Mammary epithelial cell (primary cell): ENCODE measurements at places on chromosomes 2 and 18. TPM values are rescaled to one million over a fixed set of nuclear protein-coding genes. Genes with fewer than 3 reads are reported as not detected.

DNA sequence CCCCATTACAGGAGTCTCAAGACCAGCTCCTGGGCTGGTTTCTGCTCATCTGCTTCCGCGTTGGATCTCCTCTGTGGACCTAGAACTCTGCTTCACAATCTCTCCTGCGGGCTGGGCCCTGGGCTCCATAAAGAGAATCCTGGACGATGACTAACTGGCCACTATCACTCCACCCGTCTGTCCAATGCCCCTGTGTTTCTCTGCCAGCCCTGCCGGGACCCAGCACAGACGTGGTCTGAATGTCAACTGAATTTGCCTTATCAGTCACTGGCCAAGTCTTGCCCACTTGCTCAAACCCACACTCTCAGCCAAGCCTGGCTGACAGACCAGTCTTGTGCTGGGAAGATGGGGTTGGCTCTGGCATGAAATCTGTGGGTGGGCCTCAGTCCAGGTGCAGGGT, 17.4 kb downstream of the KIF3C start:
- no peak for DNase-seq

GRCh38 chr2:235066895-235067294, 115.1 kb downstream of the SH3BP4 start:
- DNase-seq = no peak

- DNase-seq = no peak
Measured at GRCh38 chr18:62842898-62843297, 127.6 kb downstream of the PHLPP1 start.

GRCh38 chr2:27122791-27123190, 824 bp upstream of the ABHD1 start:
- DNase-seq = no peak

DNA sequence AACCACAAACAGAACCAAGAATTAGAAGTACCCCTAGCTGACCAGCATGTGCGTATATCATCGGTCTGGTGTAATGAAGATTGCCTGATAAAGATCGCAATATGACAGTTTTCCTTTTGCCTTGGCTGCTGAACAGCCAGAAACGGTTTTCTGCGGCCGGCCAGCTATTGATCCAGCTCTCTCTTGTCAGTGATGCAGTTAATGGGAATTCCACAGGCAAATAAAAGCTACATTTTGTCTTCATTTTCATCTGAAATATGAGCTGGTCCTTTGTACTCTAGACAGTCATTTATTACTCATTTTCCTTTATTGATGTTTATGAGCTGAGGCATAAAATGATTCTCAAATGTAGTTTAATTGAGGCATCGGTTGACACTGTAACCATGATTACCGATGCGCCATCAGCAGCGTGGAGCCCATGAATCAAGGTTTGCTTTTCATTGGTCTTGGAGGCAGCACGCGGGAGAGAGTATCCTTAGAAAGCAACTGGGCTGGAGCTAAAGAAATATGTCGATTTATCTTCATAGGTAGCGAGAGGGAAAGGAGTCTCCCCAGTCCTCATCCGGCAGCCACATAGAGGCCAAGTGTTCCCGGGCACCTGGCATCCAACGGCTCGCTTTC, 535.2 kb downstream of the GALR1 start:
- DNase-seq = no peak

DNA sequence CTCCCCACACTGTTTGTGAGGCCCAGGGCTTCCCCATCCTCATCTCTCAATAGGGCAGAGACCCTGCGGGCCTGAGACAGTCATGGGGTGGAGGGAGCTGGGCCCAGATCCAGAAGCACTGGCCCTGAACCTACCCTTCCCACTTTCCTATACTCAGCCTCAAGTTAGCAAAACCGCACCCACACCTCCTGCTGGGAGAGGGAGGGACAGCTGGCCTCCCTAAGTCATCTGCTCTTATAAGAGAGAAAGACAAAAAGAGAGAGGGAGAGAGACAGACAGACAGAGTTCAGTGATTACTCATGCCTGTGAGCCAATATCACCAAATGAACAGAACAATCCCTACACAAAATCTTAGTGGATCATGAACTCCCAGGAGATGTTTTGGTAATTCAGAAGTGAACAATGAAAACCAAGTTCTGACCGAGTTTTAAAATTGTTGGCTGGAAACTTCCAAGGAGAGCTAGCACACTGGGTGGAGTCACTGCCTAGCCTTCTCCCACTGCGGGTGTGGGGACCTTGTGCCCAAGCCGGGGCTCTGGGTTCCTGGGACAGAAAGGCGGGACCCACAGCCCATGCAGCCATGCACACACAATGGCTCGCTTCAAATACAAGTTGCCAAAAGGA, 130.5 kb downstream of the PXDN start:
- peak; percentile 49 for DNase-seq

- DNase-seq = no peak
Measured at GRCh38 chr2:75041731-75042600, 83.5 kb downstream of the POLE4 start.

DNA sequence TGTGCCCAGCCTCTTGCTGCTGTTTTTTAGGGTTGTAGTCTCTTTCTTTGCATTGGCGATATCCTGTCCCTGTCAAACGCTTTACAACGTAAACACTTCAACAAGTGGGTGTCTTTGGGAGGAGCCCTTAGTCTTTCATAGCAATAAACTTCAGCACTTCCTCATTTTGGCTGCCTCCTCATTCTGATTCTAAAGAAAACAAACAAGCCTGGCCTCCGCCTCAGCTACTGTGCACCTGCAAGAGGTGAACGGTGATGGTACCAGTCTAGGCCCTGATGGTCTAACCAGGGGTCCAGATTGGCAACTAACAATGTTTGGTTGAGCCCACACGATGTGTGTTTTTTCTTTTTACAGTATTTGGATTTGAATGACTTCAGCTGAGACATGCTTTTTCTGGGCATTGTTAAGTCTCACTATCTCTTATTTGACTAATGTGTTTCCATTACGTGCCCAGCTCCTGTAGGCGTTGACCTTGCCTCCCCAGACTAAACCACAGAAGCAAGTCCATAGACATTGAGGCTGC, 53.2 kb upstream of the CUL3 start:
- no peak for DNase-seq

DNA sequence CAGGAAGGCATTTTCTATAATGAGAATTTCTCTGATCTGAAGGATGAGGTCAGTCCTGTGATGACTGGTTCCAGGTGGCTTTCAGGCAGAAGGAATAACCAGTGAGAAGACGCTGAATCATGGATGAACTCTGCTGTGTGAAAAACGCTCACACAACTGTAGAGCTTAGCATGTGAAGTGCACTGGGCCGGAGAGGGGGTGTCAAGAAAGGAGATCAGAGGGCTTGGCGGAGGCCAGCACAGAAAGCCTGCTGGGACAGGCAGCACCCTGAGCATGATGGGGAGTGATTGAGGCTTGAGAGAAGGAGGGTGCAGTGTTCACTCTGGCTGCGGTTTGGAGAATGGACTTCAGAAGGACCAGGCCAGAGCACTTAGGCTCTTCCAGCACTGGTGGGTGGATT, 236.5 kb downstream of the TPGS2 start:
- DNase-seq = peak; percentile 64

KDSR gene
- 65.7 TPM for total RNA-seq

IL1RL2 gene
- 4.7 TPM for total RNA-seq

MDH1B gene
- total RNA-seq = 1.8 TPM

MYO3B gene
- total RNA-seq = 0.24 TPM in 2 replicates
